ENCODE measurements at places on chromosomes 13 and 19.

- H3K27ac ChIP-seq: no peak overlapping the region
- no peak for DNase-seq
- H3K36me3 ChIP-seq: no peaks in the 10 kb centered on the region
- no peak overlapping the region for H3K4me3 ChIP-seq
- no peaks in the 10 kb centered on the region for H3K4me1 ChIP-seq
Measured at GRCh38 chr13:65336087-65336749, 1893.9 kb downstream of the PCDH9 start.

DNA sequence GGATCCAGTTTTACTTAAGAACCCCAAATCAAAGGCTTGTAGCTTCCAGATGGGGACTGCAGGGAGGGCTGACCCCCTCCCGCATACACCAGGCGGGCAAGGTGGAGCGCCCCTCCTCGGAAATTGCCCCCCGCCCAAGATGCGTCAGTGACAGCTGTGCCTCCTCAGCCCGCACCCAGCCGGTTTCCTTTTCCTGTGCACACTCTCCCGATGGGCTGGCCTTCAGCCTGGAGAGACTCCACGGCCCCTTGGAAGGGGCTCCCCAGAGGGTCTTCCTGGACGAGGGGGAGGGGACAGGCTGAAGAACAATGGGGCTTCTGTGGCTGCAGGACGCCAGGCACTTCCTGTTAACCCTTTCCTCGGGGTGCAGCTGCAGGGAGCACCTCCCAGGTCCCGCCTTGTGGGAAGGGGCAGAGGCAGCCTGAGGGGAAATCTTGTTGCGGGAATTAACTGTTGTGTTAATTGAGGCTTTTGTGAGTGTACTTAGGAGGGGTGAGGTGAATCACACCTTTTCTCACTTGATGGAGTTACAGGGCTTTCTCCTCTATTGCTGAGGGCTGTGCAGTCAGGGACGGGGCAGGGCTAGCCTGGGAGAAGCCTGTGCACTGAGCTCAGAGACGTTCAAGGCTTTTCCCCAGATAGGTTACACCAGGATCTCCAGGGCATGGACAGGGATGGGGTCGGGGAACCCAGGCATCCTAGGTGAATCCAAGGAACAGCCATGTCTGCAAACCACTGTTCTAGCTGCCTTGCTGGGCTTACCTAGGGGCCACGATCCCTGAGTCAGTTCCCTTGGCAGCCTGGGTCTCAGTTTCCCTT is 14.3 kb downstream of the IER2 start:
- H3K4me3 ChIP-seq: peak overlapping the region; percentile 67
- no peaks in the 10 kb centered on the region for H3K27me3 ChIP-seq
- H3K36me3 ChIP-seq: peaks cover 1% of the 10 kb centered on the region

DNA sequence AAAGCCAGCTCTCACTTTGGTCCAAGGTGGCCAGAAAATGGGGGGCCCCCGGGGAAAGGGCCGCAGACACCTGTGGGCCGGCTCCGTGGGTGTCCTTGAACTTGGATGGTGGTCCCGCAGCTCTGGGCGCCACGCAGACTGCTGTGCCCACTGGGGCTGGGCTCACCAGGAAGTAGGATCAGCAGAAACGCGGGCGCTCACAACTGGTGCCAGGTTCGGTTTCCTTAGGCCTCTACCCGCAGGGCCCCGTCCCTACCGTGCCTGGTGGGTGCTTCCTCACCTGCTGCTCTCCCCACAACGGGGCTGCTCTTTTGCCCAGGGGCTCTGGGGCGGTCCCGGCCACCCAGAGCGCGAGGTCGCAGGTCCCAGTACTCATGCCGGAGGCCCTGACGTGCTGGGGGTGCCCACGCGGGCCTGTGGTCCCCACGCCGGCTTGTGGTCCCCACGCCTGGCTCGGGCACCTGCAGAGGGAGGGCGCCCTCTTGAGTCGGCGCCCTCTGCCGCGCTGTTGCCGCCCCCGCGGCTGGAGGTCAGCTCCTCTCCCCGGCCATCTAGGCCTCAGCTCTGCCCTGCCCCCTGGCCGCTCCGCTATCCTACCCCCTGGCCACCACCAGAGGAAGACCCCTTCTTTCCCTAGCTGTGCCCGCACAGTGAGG is 1303.6 kb downstream of the UQCRFS1 start:
- H3K27me3 ChIP-seq: no peaks in the 10 kb centered on the region
- no peaks in the 10 kb centered on the region for H3K4me1 ChIP-seq
- H3K4me3 ChIP-seq: no peak overlapping the region
- no peak overlapping the region for H3K27ac ChIP-seq
- no peaks in the 10 kb centered on the region for H3K36me3 ChIP-seq
- DNase-seq: no peak

DNA sequence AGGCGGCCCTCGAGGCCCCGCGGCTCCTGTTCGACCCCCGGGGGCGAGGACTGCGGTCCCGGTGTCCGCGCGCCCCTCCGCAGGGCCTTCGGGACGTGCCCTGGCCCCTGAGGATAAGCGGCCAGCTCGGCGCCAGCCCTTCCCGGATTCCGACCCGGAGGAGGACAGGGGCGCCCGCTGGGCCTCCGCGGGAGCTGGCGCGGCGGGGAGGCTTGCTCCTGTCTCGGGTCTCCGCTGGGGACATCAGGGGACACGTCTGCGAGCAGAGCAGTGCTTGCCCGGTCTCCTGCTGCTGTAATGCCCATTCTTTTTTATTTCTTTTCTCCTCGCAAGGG is 829 bp downstream of the B3GLCT start:
- H3K27me3 ChIP-seq: no peaks in the 10 kb centered on the region
- H3K4me3 ChIP-seq: peak overlapping the region; percentile 77
- no peaks in the 10 kb centered on the region for H3K36me3 ChIP-seq
- peak overlapping the region; percentile 81 for H3K27ac ChIP-seq
- H3K4me1 ChIP-seq: peaks cover 47% of the 10 kb centered on the region

DNA sequence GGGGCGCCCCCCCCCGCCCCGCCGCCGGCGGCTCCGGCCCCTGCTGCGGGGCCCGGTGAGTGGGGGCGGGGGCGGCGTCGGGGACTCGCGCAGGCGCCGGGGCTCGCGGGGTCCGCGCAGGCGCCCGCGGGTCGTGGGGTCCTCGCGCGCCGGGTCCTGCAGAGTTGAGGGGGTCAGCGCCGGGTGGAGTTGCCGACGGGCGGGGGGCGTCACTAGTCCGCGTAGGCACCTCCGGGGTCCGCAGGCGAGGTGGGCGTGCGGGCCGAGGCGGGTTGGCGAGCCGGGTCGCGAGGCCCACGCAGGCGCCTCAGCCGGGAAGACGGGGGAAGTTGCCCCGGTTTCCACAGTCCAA is 365 bp downstream of the PPP6R1 start:
- peaks cover 44% of the 10 kb centered on the region for H3K4me1 ChIP-seq
- H3K4me3 ChIP-seq: peak overlapping the region; percentile 87
- peaks cover 75% of the 10 kb centered on the region for H3K36me3 ChIP-seq
- H3K27me3 ChIP-seq: no peaks in the 10 kb centered on the region
- H3K27ac ChIP-seq: peak overlapping the region; percentile 98
- no peak for DNase-seq

- H3K27ac ChIP-seq: no peak overlapping the region
- peaks cover 15% of the 10 kb centered on the region for H3K4me1 ChIP-seq
- no peaks in the 10 kb centered on the region for H3K36me3 ChIP-seq
- no peak for DNase-seq
- no peak overlapping the region for H3K4me3 ChIP-seq
Measured at GRCh38 chr13:111116856-111117255, 1.7 kb downstream of the ARHGEF7 start.

- H3K27me3 ChIP-seq: no peaks in the 10 kb centered on the region
- H3K36me3 ChIP-seq: peaks cover 97% of the 10 kb centered on the region
- peaks cover 27% of the 10 kb centered on the region for H3K4me1 ChIP-seq
- H3K27ac ChIP-seq: no peak overlapping the region
Measured at GRCh38 chr13:52025475-52026245, 1.2 kb downstream of the UTP14C start.

GRCh38 chr19:35112995-35113688 is 2.5 kb upstream of the FXYD3 start:
- DNase-seq: no peak
- peaks cover 7% of the 10 kb centered on the region for H3K4me1 ChIP-seq
- peaks cover 5% of the 10 kb centered on the region for H3K27me3 ChIP-seq
- no peak overlapping the region for H3K27ac ChIP-seq
- no peak overlapping the region for H3K4me3 ChIP-seq
- no peaks in the 10 kb centered on the region for H3K36me3 ChIP-seq

DNA sequence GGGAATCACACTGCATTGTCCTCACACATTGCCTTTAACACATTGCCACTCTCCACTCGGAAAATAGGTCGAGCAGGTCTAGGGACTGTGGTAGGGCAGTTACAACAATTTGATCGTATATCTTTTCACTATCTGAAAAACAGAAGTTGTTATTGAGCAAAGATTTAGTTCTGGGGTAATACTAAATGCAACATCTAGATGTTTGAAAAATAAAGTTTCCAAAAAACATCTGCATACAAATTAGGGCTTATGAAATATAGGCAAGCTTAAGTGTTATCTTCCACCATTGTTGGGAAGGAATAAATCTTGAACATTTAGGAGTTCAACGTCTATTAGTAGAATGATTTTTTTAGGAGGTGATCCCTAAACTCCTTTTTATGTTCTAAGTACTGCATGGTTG is 768 bp upstream of the HS6ST3 start:
- no peak overlapping the region for H3K4me3 ChIP-seq
- peaks cover 60% of the 10 kb centered on the region for H3K27me3 ChIP-seq
- no peak overlapping the region for H3K27ac ChIP-seq

DNA sequence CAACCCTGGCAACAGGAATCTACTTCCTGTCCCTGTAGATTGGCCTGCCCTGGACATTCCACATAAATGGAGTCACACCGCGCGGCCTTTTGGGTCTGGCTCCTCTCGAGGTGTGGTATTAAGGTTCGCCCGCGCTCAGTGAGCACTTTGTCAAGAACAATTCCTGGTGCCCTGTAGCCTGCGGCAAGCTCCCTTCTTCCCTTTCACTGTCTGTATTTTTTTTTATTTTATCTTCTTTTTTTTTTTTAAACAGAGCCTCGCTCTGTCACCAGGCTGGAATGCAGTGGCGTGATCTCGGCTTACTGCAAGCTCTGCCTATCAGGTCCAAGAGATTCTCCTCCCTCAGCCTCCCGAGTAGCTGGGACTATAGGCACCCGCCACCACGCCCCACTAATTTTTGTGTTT is 28.3 kb downstream of the PEX11G start:
- no peaks in the 10 kb centered on the region for H3K27me3 ChIP-seq
- no peak for DNase-seq
- peaks cover 87% of the 10 kb centered on the region for H3K36me3 ChIP-seq

DNA sequence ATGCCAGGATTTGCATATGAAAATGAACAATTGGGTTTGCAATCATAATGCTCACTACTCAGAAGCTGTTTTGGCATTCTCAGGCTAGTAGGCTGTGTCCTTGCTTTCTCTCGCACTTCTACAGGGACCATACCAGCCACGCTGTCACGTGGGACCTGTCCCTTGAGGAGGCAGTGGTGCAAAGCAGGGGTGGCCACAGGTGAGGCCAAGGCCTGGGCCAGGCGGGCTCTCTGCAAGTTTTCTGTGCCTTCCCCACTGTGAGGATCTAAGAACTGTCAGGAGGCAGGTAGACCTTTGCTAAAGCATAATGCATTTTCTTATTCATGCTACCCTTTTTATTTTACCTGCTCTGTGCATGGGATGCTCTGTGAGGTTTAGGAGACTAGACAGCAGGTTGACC is 89.4 kb upstream of the IRS2 start:
- H3K36me3 ChIP-seq: no peaks in the 10 kb centered on the region
- no peak overlapping the region for H3K27ac ChIP-seq
- peaks cover 13% of the 10 kb centered on the region for H3K27me3 ChIP-seq
- no peak for DNase-seq
- H3K4me1 ChIP-seq: peaks cover 1% of the 10 kb centered on the region

- no peaks in the 10 kb centered on the region for H3K36me3 ChIP-seq
- peak overlapping the region; percentile 65 for H3K4me3 ChIP-seq
- H3K4me1 ChIP-seq: peaks cover 8% of the 10 kb centered on the region
Measured at GRCh38 chr13:36919171-36919832, 736 bp downstream of the SMAD9 start.

DNA sequence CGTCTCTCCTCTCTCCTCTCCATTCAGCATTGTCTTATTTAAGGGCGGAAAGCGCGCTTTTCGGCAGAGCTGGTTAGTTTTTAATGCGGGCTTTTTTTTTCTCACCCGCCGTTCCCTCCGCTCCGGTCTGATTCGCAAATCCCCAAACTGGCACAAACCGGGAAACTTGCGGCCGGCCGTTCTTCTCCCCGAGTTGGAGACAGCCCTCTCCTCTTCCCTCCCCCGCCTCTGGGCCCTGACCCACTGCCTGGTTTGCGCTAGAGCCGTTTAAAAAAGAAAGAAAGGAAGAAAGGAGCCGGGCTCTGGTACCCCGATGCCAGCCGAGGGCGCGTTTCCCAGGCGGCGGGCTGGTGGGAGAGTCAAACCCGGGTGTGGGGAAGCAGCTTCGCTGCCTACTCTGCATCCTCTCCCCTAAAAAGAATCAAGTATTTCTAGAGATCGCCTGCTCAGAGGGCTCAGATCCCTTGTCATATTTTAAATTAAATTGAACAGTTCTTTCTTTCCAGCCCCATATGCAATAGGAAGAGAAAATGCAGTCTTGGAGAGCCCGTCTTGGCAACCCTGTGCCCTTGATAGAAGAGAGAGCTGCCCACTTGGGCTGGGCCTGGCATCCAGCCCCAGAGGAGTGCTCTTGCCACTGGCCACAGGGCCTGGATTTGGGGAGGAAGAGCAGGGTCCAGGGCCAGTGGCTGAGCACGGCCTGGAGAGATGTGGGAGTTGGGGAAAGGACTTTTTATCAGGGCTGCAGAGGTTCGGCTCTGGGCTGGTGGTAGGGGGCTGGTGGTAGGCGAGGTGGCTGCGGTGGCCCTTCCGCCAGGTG is 19.0 kb downstream of the NFIX start:
- no peak for DNase-seq
- H3K4me1 ChIP-seq: peaks cover 30% of the 10 kb centered on the region
- H3K4me3 ChIP-seq: peak overlapping the region; percentile 76
- H3K27ac ChIP-seq: no peak overlapping the region
- H3K36me3 ChIP-seq: peaks cover 2% of the 10 kb centered on the region
